ENCODE measurements at places on chromosomes 3 and 15.

GRCh38 chr3:182036382-182036781 lies 324.7 kb downstream of the SOX2 start:
- DNase-seq: no peak

DNA sequence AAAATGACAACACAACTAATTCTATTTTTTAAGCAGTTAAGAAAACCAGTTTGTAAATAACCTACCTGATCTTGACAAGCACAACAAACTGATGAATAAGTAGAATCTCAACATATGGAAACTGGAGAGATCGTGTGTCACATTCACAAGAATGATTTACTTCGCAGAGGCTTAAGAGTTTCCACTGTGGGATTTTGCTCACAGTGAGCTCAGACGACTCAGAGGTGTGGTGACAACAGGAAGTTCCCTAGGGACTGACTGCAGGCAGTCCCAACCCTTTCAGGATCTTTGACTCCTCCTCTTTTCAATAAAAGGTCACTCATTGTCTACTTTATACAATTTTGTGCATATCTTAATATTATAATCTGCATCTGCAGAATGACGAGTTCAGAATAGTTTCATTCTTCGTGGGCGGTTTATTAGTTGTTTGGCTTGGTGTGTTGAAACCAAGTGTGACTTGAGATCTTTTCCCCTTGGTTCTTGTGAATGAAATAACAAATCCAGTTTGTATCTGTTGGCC lies at the start of gene LIPH:
Gene LIPH (minus strand): TSS at position 231 of the 520 bp plus-strand sequence. CDS start 117 bp downstream, at position 114.
- no peak for DNase-seq

DNA sequence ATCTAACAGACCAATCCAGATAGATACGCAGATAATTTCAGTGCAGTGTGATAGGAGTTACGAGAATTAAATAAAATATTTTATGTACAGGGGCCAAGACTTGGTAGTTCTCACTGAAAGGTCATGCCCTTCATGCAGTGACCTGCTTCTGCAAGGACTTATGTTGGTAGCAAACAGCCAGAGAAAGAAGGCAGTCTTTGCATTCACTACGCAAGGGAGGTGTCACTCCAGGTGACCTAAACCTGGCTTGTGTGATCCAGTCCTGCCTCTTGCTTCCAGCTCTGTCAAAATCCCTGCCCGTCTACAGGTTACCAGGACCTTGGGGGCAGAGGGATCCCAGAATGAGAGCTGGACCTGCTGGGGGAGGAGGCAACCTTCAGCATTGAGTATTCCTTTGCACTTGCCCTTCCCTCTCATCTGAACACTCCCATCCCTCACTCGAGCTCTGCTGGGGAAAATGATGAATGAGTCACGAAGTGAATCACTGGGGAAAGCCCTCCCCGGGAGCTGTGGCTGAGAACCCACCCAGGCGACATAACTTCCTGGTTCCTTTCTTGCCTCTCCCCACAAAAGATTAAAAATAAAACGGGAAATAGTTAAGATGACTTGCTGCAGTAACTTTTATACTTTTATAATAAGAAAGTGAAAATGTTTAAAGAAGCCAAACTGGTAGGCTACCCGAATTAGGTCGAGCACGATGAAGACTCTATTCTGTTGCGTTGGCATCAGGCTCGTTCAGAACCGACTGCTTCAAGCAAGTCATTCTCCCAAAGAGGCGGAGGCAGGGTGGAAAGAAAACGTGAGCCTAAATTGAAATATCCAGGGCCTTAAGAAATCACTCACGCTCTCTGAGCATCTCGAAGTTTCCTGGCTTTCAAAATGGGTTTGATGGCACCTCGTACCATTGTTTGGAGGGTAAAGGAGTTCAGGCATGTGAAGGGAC lies 216.1 kb downstream of the SLCO3A1 start:
- no peak for DNase-seq

GRCh38 chr15:87045746-87046145 lies 966.1 kb downstream of the AGBL1 start:
- DNase-seq: no peak
